ENCODE measurements at places on chromosomes 5 and 9.

- DNase-seq: no peak
Observed at GRCh38 chr5:1319436-1320256, 24.8 kb upstream of the TERT start.

GRCh38 chr9:107488375-107489143, 1.0 kb downstream of the KLF4 start:
- peak; percentile 81 for DNase-seq

GRCh38 chr5:128290152-128290858, 206.7 kb downstream of the SLC12A2 start:
- DNase-seq: no peak

- DNase-seq: peak; percentile 70
Observed at GRCh38 chr9:78031893-78032729, 500 bp upstream of the GNAQ start.

- no peak for DNase-seq
Observed at GRCh38 chr5:120454094-120454798, 9.9 kb upstream of the PRR16 start.

DNA sequence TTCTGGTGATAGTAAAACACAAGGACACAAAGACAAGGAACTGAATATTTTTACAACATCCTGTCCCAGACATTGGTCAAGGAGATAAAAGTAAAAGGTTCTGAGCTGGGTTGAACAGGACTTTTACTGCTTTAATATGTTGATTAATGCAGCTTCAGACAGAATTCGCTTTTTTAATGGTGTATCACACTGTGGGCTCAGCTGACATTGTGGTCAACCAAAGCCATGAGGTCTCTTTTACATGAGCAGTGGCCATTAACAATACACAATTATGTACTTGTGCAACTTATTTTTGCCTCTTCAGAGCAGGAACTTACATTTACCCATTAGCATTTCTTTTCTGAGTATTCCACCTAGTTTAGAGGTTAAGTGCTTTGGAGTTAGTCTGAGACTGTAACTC, 22.8 kb upstream of the ERBIN start:
- DNase-seq: no peak

- no peak for DNase-seq
Observed at GRCh38 chr5:141743866-141744272, 61.8 kb upstream of the ARAP3 start.

- DNase-seq: no peak
Observed at GRCh38 chr9:103990311-103990710, 103.8 kb upstream of the SMC2 start.

GRCh38 chr9:2231829-2232228, 216.7 kb downstream of the SMARCA2 start:
- DNase-seq: no peak
